Endothelial cell of umbilical vein (primary cell): ENCODE measurements at places on chromosomes 16 and 17. TPM values are rescaled to one million over a fixed set of nuclear protein-coding genes. Genes with fewer than 3 reads are reported as not detected.
A peak's percentile ranks its signal among the peaks of the same experiment; 100 is the strongest.

GRCh38 chr16:49103298-49103697, 178.3 kb downstream of the CBLN1 start:
- no peak for DNase-seq

- no peak for DNase-seq
Measured at GRCh38 chr16:57825298-57826044, 23.2 kb upstream of the KIFC3 start.

DNA sequence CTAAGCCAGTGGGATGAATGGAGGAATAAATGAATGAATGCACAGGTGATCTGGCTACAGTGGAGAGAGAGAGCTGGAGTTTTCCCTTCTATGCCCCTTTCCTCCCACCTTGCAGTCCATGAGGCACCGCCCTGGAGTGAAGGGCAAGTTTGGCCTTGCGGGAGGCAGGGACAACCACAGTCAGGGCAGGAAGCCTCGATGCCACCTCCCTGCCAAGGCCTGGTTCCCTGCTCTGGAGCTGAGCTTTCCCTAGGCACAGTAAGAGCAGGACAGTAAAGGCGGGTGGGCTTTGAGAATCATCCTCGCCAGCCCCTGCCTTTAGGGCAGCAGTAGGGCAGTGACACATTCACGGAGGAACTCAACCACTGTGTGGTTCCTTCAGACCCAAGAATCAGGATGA, 72.6 kb downstream of the RBFOX3 start:
- DNase-seq, result no peak

MT4 gene
- polyA plus RNA-seq, result not detected in 2 replicates

DNA sequence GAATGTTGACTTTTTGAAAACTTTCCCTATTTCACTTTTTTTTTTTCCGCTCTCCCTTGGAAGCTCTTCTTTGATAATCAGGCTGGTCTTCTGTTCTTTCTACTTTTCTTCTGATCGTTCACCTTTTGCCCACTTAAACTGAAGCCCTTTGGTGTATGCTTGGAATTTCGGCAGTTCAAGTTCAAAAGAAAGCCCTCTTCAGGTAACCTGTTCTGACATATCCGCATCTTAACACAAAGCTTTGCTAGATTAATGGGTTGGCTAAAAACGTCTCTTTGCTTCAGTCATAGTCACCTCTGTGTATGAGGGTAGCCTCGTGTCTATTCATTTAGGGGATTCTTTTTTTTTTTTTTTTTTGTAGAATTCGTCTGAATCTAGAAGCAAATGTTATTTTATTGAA, 1115.8 kb upstream of the RBFOX1 start:
- DNase-seq, result no peak

GRCh38 chr16:30658731-30659506, 688 bp downstream of the FBRS start:
- DNase-seq, result no peak

- peak; percentile 67 for DNase-seq
Measured at GRCh38 chr16:55478827-55479429, at the start of gene MMP2. MMP2 (plus strand) TSS chr16:55479198; CDS start chr16:55479480, 282 bp downstream.

ZSCAN10 gene
- 0.08 TPM in 1 of 2 replicates, not detected in the other for polyA plus RNA-seq

COPRS gene
- polyA plus RNA-seq, result 41.3 and 43.1 TPM in 2 replicates

ZP2 gene
- not detected in 2 replicates for polyA plus RNA-seq

DNA sequence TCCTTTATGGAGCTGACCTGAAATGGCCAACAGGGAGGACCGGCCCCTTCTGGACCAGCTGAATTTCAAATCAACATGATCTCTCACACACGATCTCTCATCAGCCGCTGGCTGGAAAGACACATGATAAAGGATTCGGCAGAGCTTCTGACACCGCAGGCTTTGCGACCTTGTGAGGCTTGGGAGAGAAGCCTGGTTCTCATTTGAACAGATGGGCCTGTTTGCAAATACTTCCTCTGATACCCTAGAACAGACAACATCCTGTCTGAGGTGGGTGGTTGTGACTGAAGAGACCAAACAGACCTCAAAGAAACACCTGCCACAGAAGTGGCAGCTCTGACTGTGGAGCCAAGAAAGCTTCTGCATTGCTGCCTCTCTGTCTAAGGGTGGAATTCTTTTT, 77.9 kb upstream of the SDK2 start:
- no peak for DNase-seq

- no peak for DNase-seq
Measured at GRCh38 chr16:86580063-86580790, 1.9 kb downstream of the FOXL1 start.

- no peak for DNase-seq
Measured at GRCh38 chr16:68273896-68274295, 9.6 kb downstream of the SLC7A6 start.

GRCh38 chr16:3101018-3101840, 2.1 kb upstream of the ZSCAN10 start:
- peak; percentile 33 for DNase-seq

DNA sequence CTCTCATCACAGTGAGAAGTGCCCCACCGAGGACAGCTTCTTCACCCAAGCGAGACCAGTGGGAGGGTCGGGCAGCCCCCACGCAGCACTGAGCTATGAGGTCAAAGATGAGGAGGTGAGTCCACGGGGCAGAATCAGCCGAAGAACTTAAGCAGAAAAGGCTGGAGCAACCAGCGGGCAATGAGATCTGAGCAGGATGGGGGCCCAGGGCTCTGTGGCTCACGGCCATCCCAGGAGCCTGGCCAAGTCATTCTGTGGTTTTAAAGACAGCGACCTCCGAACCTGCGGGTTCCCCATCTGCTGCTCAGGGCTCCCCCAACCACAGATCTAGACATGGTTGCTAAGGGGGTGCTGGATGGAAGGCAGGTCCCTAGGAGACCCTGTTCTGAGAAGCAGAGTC, 202.6 kb downstream of the RBFOX3 start:
- no peak for DNase-seq

CMTM4 gene
- polyA plus RNA-seq, result 7.1 and 10.7 TPM in 2 replicates
